ENCODE measurements at places on chromosomes 13 and 19.
A peak's percentile ranks its signal among the peaks of the same experiment; 100 is the strongest.

GRCh38 chr19:1970003-1970805 lies 29.2 kb downstream of the CSNK1G2 start:
- no peak for DNase-seq

DNA sequence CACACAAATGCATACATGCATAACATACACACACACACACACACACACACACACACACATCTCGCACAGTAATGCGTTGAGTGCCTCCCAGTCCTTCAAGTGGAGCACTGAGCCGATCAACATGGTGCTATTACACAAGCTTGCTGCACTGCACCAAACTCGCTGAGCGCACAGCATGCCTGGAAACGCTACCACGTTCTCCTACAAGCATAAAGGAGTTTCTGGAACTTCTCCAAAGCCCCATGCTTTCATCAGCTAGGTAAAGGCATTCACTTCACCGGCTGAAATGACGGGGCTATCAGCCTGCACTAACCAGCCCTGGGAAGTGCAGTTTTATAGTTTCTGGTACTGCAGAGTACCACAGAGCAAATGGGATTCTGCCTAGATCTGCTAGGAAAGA lies 92.7 kb downstream of the FGF14 start:
- no peak for DNase-seq

GRCh38 chr19:53422551-53422950 lies 9.2 kb upstream of the ZNF761 start:
- DNase-seq: no peak

DNA sequence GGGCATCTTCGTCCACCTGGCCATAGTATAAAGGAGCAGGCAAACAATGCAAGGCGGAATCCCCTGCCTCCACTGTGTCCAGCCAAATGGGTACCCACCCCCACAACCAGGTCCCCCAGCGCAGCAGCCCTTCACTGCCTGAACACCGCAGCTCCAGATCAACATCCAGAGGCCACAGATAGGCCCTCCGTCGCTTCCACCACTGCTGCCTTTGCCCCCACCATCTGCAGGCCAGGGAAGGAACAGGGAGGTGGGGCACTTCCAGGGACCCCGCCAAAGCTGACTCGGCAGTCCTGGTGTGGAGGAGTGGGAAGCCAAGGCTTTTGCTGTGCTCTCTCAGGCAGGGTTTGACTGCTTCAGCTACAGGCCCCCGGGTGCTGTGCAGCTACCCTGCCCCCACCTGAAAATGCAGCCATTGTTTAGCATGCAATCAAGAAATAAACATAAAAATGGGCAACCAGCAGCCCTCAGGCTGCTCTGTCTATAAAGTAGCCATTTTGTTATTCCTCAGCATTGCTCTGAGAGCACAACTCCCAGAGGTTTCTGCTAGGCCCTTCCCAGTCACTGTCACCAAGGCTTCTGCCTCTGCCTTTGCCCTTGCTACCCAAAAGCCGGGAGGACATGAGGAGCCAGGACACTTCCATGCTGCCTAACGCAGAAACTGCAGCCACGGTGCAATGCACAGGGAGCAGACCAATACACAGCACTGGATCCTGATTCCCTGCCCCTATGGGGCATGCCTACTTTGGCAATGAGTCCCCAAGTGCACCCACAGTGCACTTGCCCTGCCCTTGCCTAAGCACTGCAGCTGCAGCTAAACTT lies 733.2 kb upstream of the KLHL1 start:
- no peak for DNase-seq

DNA sequence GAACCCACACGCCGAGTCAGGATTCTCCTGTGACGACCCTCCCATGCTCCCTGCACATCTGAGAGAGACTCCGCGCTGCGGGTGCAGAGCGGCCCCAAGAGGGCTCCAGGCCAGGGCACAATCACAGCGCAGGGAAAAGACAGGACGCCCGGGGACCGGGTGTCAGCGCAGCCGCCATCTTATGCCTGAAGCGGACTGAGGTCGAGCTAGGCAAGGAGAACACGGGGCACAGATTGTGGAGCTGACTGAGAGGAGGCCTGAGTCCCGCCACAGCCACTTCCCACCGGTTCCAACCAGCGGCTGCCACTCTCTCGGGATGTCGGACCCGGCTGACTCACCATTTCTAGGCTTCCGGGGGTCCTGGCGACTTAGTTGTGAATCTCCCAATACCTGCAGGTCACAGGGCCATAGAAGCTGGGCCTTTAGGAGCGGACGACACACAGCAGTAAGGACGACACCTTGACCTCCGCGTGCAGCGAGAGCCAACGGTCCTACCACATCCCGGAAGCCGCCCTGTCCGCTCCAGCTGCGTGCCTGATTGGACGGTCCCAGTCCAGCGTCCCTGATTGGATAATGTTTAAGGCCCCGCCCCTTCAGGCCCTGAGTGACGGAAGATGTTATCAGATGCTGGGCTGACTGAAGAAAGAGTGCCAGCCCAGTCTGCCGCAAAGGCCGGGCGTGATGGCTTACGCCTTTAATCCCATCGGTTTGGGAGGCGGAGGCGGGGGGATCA lies at the start of gene ZNF728:
Gene ZNF728, minus strand, starts transcription at position 487 of the 733 bp plus-strand sequence. Its CDS starts 146 bp downstream, at position 341.
- no peak for DNase-seq

DNA sequence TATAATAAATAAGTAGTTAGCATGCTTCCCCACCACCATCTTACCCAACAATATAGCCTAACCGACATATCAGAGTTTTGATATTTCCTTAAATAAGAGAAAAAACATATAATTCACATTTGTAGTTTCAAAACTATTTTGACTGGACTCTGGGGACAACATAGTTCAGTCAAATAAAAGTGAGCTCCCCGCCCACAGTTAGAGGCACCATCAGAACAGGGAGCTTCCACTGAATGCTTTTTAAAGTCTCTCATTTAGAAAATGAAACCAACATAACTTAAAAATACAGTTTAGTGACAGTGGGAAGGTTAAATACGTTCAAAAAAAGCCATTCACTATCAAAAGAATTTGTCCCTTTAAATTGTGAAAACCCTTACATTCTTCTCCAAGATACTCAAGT lies 92.8 kb downstream of the EPSTI1 start:
- DNase-seq: no peak

- DNase-seq: peak; percentile 30
Measured at GRCh38 chr13:48653472-48653939, at the start of gene CYSLTR2. CYSLTR2 (plus strand) TSS chr13:48653929; CDS start chr13:48706818, 52,889 bp downstream.
